ENCODE measurements at places on chromosomes 11 and 22.

DNA sequence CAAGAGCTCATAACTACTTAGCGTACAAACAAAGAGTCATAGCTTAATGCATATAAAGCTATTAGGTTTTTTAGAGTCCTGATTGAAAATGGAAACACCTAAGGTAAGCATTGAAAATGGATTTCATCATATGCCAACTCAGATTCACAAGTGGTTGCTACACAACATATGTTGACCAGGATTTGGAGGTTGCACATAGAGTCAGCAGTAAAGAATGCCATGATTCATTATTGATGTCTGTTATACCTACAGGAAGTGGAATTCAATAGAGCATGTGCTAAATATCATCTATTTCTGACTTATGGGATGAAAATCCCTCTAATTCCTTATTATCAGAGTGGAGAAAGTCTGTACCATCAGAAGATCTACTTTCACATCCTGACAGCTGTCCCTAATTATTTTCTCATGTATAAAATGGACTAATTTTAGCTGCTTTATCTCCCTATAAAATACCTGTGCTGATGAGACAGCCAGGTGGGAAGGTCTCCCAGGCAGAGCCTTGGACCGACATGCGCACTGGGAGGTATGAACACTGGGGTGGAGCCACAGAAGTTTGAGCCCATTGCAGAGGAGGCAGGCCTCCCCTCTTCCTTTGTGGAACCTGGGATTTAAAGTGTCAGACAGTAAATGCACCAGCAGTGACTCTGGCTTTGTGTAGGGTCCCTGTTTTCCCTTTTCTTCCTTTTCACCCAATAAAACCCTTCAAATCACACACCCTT, 204.2 kb downstream of the AASDHPPT start:
- peak; percentile 95 for DNase-seq

- DNase-seq: no peak
Observed at GRCh38 chr11:66554602-66555001, 7.9 kb downstream of the ACTN3 start.

GRCh38 chr11:91263496-91264365, 960.9 kb upstream of the FAT3 start:
- DNase-seq: no peak

- DNase-seq: peak; percentile 91
Observed at GRCh38 chr22:37229012-37229804, 14.9 kb downstream of the RAC2 start.

- DNase-seq: no peak
Observed at GRCh38 chr11:69362315-69362714, 68.4 kb downstream of the MYEOV start.

DNA sequence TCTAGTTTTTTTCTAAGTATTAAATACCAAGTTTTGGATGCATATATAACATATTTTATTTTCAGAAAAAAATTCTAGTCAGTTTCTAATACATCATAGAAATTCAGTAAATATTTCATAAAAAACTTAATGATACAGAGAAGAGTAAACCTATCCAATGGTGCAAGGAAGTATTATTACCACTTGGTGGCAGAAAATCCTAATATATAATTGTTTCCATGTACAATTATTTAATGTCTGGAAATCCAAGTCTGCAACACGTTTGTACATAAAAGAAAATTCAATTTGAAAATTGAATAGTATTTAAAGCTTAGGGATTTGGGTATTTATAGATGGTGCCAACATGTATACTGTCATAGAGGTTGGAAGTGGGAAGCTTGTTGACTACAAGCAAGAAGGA, 127.0 kb downstream of the TRPC6 start:
- peak; percentile 56 for DNase-seq

DNA sequence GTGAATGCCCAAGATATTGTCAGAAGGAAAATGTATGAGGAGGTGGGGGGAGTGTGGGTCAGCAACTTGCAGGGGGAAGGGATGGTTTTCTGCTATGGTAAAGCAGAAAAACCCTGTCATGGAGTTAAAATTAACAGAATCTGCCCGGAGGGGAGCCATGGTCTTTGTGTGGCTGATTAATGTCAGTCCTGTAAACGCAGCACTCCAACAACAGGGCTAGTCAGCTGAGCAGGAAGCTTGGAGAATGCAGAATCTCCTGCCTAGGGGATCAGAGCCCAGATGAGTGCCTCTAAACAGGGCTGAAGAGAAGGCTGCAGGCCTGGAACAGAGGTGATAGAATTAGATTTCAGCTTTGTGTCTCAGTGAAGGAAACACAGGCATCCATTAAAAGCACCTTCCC, 140.9 kb upstream of the MTNR1B start:
- DNase-seq: no peak

DNA sequence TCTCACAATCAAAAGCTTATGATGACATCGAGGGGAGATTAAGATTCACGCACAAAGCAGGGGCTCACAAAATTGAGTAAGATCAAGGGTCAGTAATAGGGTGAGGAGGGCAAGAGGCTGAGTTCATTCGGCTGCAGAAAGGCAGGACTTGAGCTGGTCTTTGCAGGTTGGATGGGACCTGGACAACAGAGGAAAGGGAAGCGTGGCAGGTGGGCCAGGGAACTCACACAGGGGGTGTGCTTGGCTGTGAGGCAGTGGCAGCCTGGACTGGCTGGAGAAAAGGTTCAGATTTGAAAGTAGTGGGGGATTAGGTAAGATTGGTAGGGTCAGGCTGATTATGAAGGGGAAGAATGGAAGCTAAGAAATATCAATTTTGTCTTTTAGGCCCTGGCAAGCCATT, 161.6 kb downstream of the PKNOX2 start:
- no peak for DNase-seq

GRCh38 chr11:70303070-70303469, 32.6 kb downstream of the PPFIA1 start:
- DNase-seq: peak; percentile 82

Data from cardiac fibroblast (primary cell).